Stimulated activated CD8-positive, alpha-beta memory T cell treated with anti-CD3 and anti-CD28 coated beads, Interleukin-4, amount 100 ng/mL, for 4 hours (primary cell): ENCODE measurements at places on chromosomes 1 and 21.

GRCh38 chr1:59013276-59013927 is 229.6 kb upstream of the JUN start:
- no peak for DNase-seq

- DNase-seq: no peak
Measured at GRCh38 chr21:17231771-17232170, 281.1 kb upstream of the CXADR start.

GRCh38 chr1:104973516-104973915 is 1223.8 kb downstream of the AMY1C start:
- no peak for DNase-seq

GRCh38 chr1:22488319-22488718 is 36.7 kb downstream of the ZBTB40 start:
- no peak for DNase-seq

DNA sequence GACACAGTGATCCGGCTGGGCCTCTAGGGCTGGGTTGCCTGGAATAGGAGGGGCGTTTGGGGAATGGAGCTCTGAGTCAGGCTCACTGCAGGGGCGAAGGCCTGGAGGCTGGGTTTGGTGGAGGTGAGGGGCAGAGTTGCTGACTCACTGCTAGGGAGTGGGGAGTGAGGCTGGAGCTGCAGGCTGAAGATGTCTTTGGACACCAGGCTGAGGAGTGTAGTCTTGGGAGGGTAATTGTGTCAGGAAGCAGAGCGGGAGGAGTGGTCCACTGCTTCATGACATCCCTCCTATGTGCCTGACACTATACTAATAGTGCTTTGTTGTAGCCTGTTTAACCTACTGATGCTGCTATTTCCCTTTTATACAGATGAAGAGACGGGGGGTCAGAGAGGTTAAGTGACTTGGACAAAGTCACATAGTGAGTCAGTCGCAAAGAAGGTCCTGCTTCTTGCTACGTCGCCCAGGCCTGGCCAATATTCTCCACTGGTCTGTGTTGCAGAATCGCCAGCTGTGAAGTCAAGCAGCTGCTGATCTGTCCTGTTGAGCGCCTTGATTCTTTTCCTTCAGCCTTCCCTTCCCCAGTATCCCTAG is 13.6 kb downstream of the ACTL8 start:
- no peak for DNase-seq

- no peak for DNase-seq
Measured at GRCh38 chr1:184555665-184556641, 169.1 kb downstream of the C1orf21 start.

DNA sequence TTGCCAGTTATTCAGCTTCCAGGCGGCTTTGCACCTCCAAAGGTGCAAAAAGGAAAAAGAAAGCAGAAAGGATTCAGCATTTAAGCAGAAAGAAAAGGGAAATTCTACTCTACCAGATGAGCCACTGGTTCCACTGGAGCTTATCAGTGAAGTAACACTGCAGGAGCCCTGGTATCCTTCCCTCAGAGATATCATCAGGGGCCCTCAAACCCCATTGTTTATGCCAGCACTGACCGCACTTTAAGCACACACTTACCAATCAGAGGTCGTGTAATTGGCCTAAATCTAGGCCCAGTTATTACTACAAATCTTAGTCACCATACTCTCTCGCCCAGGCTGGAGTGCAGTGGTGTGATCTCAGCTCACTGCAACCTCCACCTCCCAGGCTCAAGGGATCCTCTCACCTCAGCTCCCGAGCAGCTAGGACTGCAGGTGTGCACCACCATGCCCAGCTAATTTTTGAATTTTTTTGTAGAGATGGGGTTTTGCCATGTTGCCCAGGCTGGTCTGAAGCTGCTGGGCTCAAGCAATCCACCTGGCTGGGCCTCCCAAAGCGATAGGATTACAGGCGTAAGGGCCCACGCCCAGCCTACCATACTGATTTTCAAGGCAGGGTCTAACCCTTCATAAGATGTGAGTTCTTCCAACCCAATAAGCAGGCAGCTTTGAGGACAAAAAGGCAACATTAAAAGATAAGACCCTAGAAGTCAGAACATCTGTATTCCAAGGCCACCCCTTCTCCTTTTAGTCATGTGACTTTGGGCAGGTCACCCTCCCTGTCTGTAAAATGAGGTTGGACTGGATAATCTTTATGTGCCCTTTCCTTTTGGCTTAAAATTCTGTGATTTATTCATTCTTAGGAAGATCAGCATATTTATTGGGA is 125.3 kb downstream of the SYT2 start:
- DNase-seq: no peak

- no peak for DNase-seq
Measured at GRCh38 chr1:175887981-175888428, 144.6 kb upstream of the TNR start.

DNA sequence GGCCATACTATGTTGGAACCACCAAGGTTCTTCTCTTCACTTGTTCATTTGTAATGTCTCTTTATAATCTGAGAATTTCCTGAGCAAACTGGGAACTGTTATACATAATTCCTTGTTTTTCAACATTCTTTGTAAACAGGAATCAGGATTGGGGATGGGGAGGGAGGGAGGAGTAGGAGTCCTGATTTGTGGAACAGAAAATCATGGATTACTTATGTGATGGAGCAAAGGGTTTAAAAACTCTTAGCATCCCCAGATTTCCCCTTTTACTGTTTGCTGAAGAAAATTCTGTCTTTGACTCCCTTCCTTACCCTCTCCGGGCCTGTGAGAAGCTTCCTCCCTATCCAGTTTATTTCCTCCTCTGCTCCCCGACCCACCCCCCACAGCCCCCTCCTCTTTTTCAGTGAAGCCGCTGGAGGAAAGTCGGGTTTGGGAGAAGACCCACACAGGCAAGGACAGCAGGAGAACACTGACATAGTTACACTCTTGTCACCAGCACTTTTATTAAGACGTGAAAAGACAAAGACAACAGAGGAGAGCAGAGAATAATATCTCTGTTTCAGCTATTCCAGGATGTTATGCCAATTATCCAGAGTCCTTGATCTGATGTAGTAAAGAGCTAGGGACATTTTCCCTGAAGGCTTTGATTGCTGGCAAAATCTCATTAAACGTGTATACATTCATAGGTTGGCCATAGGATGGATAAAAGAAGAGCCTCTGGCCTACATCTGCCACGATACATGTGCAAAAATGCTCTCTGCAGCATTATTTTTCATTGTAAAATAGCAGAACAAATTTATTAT is 4.6 kb upstream of the NBPF1 start:
- no peak for DNase-seq

- DNase-seq: no peak
Measured at GRCh38 chr1:239874831-239875230, 216.9 kb upstream of the FMN2 start.

DNA sequence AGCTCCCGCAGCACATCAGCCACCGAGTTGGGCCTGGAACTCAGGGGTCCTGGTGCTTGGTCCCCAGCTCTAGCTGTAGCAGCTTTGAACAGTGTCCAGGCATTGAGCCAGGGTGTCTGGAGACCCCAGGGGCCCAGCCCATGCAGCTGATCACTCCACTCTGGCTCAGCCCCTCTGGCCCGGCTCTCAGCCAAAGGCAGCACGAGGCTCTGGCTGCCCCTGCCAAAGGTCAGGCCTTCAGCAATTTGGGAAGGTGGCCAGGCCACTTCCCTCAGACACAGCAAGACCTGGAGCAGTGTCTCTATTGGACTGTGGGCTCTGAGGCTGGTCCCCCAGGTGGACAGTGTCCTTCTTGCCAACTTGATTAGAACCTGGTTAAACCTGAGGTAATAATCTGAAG is 34.4 kb upstream of the RNF19B start:
- DNase-seq: no peak

DNA sequence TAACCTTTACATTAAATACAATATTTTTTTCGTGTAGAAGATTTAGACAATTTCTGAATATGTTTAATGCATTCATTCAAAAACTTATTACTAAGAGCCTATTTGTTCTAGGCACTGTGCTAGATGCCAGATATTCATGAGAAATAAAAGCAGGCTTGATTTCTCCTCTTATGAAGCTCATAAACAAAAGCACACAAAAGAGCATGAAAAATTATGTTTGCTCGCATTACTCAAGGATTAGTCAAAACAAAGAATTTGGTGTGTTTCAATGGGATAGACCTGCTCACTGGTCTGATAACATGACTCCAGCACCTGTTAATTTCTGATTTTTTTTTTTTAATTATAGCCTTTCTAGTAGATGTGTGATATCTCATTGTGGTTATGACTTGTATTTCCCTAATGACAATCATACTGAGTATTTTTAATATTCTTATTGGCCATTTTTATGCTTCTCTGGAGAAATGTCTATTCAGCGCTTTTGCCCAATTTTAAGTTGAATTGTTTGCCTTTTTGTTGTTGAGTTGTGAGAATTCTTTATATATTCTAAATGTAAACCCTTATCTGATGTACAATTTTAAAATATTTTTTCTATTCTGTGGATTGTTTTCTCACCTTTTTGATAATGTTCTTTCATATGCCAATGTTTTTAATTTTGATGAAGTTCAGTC is 382.3 kb upstream of the ADGRL4 start:
- no peak for DNase-seq

DNA sequence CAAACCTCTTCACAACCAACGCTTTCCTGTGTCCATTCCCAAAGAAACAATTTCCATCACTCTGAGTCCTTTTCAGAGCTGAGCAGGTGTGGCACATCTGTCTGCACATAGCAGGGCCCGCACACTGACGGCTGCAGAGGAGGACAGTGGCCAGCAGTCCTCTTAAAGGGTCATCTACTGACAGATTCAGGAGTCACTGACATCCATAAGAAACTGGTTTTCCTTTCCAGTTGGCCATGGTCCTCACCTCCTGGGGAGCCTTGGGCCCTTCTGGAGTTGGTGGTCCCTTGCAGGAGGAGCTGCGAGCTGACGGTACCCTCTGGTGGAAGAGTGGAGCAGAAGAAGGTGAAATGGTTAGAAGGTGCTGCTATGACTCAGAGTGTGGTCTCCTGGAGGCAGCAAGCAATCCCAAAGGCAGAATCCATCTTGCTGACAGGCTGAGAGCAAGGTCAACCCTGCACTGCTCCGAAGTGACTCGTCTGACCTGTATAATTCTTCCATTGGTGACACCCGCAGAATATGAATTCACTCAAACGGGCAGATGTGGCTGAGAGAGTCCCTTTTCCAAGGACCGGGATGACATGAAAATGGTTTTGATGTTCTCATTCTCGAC is 278.5 kb upstream of the C1orf174 start:
- DNase-seq: no peak

- DNase-seq: no peak
Measured at GRCh38 chr1:229825042-229825441, 199.0 kb downstream of the URB2 start.

DNA sequence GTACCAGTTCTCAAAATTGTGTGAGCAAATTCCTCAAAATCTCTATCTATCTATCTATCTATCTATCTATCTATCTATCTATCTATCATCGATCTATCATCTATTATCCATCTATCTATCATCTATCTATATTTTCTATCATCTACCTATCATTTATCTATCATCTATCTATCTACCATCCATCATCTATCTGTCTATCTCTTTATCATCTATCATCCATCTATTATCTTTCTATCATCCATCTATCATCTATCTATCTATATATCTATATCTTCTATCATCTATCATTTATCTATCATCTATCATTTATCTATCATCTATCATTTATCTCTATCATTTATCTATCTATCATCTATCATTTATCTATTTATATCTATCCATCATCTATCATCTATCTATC is 364.7 kb upstream of the GREM2 start:
- DNase-seq: no peak

DNA sequence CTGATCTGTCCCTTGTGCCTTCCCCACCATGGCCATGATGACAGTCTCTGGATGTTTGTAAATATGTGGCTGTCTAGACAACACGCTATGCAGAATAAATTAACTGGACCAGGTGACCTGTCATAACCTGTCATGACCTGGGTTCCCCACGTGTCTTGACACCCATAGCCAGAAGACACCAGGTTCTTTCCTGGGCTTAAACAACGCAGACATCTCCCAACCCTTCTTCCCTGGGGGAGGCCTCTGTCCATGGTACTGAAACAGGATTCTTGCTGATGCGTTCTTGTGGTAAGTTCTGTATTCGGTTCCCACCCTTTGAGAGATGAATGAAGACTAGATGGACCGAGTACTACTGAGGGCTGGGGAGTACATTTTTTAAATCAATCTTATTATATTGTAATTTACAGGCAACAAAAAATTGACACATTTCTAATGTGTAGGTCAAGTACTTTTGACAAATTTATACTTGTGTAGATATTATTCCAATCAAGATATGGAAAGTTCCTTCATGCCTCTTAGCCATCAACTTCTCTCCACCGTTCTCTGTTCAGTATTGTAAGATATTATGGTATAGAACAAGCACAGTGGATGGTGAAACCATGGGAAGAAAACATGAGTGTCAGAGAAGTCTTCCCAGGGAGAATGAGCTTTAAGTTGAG is 738.8 kb downstream of the PTPRU start:
- no peak for DNase-seq

DNA sequence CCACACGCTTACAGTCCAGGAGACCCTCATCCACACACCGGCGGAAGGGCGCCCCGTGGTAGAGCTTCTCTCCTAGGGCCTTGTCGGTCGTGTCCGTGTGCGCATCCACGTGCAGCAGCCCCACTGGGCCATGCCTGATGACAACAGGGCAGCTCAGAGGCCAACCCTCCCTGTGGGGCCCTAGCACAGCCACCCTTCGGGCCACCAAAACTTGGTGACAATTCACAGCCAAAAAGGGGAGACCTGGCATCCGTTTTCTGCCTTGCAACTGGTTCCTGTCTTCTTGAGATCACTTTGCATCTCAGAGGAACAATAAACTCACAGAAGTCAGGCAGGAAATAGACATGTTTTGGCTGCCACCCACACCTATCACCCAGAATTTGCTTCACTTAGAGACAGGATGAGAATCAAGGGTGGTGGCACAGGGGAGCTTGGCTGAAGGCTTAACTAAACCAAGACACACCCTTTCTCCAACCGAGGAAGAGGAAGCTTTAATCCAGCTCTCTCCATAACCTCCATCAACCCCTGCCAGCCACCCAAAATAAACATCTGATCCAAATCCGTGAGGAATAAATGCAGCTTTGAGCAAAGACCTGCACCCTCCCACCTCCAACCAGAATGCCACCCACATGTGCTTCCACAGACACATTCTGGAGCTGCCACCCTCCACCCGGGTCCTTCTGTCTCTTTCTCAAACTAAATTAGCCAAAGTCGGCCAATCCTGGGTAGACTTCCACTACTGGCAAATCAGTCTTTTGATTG is 5.7 kb downstream of the AGMAT start:
- no peak for DNase-seq

GRCh38 chr1:147579934-147580537 is 38.7 kb downstream of the BCL9 start:
- no peak for DNase-seq

DNA sequence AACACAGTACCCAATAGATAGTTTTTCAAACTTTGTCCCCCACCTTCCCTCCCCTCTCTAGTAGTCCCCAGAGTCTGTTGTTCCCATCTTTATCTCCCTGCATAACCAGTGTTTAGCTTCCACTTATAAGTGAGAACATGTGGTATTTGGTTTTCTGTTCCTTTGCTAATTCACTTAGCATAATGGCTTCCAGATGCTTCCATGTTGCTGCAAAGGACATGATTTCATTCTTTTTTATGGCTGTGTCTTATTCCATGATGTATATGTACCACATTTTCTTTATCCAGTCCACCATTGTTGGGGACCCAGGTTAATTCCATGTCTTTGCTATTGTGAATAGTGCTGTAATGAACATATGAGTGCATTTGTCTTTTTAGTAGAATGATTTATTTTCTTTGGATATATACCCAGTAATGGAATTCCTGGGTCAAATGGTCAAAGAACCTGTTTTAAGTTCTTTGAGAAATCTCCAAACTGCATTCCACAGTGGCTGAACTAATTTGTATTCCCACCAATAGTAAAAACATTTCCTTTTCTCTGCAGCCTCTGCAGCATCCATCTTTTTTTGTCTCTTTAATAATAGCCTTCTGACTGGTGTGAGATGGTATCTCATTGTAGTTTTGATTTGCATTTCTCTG is 126.0 kb downstream of the AK5 start:
- no peak for DNase-seq
